ENCODE measurements at places on chromosomes 6 and 20.

GRCh38 chr6:167300902-167301777, 10.0 kb downstream of the UNC93A start:
- DNase-seq: no peak

DNA sequence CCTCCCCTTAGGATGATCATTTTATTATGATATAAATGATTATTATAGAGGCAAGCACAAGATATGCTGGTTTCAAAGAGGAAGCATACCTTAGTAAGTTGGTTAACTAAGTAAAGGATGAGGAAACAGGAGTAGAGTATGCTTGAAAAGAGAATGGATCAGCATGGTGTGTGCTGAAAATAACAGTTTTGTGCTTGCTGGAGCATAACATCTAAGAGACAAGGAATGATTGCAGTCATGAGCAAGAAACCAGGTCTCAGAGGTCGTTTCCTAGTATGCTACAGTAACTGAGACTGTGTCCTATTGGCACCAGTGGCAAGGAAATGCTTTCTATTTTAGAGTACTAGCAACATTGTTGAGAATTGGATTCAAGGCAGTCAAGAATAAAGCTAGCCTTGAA, 34.1 kb downstream of the CDC40 start:
- no peak for DNase-seq

DNA sequence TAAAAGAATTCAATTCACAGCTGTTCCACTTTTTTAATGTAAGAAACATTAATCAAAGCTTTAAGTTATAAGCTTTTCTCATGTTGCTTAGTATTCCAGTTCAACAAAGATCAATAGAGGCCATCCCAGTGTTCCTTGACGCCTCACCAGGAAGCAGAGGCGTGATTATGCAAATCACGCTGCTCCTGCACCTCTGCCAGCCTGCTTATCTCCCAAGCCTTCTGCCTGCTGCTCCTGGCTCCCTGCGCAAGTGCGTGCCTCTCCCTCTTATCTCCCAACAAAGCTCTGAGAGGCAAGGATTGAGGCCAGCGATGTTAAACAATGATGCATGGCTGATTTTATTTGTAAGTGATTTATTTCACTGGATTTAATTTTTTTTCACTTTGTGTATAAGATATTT, 42.8 kb downstream of the INSM1 start:
- DNase-seq: no peak

DNA sequence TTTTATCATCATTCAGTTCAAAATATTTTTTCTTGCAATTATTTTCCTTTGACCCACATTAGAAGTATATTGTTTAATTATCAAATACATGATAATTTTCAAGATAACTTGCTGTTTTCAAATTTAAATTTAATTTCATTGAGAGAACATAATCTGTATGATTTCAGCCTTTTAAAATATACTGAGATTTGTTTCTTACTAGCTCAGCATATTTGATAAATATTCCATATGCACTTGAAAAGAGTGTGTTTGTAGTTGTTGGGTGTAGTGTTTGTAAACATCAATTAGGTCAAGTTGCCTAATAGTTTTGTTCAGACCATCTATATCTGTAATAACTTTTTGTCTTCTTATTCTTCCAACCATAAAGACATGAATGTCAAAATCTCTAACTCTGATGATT, 19.0 kb upstream of the RFX6 start:
- DNase-seq: no peak

Data from activated T-cell treated with anti-CD3 and anti-CD28 coated beads, Interleukin-2, amount 50 U/mL, for 48 hours (primary cell).